ENCODE measurements at places on chromosomes 1 and 21.

- no peak for DNase-seq
Observed at GRCh38 chr1:20558191-20558590, 5.8 kb downstream of the FAM43B start.

DNA sequence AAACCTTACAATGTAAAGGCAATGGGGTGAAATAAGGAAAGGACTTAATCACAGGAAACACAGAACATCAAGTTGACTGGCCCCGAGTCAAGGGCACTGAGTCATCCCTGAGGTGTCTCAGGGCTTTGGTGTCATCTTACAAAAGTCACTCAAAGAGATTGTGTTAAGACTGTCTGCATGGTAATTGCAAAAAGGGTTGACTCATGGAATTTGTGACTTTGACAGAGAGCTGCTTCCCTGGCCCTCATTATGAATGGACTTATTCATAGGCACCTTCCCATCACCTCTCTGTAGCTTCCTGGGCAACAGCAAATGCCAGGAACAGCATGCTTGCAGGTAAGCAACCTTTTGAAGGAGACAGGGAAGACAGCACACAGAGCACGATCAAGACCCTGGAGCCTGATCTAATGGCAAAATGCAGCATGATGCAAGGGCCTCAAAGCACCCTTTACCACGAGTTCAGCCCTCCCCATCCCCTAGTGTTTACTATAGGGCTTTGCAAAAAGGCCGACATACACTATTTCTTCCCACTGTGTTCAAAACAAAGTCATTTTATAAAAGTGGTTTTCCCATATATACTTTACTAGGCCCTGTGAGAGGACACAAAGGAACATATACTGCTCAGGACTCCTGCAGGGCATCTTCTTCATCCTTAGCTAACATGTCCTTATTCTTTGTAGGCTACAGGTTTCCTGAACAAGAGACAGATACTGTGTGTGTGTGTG, 17.1 kb downstream of the ZP4 start:
- peak; percentile 79 for DNase-seq

DNA sequence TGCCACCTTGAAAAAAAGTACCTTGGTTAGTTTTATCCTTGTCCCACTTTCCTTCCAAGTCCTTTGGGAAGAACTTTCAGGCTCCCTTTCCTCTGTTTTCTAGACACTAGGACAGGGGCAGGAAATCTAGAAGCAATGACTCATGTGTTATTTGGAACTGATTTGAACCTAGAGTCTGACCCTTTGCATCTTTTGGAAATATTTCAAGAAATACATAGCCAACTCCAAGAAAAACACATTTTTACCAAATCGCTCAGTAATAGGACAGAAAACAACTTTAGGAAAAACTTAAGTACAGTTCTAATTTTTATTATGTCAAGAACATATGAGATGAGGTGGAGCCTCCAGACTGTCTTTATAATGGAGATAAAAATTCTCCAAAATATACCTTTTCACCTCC, 292.4 kb downstream of the PTBP2 start:
- no peak for DNase-seq

- peak; percentile 34 for DNase-seq
Observed at GRCh38 chr1:238063454-238063853, 172.7 kb upstream of the ZP4 start.

DNA sequence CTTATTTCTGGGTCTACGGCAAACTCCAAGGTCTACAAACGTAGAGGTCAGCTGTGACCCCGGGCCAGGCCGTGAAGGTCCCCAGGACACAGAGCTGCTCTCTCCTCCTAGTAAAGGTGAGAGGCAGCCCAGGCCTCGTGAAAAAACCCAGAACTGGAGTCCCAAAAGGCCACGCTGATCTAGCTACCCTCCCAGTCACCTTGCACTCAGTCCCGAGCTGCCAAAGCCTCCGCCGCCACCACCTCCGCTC, 125 bp downstream of the ATP5PF start:
- no peak for DNase-seq

GRCh38 chr1:233424779-233425178, 97.3 kb downstream of the MAP3K21 start:
- no peak for DNase-seq

- no peak for DNase-seq
Observed at GRCh38 chr1:246632281-246633168, 66.3 kb downstream of the CNST start.

DNA sequence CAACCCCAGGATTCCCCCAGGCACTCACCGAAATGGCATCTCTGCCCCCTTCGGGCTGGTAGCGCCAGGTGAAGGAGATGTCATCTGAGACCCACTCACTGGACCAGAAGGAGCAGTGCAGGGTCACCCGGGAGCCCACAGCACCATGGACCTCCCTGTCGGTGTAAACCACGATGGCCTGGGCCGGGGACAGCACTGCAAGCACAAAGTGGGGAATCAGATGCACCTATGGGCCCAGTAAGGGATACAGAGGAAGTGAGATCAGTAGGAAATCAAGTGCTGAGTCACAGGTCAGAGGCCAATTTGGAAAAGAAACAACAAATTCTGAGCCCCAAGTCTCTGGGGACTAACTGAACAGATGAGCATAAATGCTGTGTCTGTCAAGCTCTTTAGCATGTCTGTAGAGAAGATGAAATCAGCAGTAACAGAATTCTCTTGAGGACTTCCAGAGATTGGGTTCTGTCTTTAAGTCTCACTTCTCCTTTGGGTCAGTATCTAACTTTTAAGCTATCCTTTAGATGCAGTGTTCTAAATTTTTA, 2.5 kb downstream of the MPZ start:
- DNase-seq: peak; percentile 50
